ENCODE measurements at places on chromosomes 4 and X. TPM values are rescaled to one million over a fixed set of nuclear protein-coding genes. Genes with fewer than 3 reads are reported as not detected.

DNA sequence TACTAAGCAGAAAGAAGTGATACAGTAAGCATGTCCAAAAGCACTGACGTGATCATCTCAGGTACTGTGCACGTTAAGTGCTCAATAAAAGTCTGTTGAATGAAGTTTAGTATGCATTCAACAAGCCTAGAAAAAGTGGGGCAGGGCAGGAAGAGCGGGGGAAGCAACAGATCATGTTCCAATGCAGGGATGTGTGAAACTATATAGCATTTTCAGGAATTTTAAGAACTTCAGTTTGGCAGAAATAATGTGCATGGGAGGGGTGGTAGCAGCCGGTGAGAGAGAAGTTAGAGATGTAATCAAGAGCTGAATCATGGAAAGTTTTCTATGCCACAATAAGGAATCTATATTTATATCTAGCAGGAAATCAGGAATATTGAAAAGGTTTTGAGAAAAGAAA lies 19.2 kb upstream of the CCNA2 start:
- no peak for DNase-seq

DNA sequence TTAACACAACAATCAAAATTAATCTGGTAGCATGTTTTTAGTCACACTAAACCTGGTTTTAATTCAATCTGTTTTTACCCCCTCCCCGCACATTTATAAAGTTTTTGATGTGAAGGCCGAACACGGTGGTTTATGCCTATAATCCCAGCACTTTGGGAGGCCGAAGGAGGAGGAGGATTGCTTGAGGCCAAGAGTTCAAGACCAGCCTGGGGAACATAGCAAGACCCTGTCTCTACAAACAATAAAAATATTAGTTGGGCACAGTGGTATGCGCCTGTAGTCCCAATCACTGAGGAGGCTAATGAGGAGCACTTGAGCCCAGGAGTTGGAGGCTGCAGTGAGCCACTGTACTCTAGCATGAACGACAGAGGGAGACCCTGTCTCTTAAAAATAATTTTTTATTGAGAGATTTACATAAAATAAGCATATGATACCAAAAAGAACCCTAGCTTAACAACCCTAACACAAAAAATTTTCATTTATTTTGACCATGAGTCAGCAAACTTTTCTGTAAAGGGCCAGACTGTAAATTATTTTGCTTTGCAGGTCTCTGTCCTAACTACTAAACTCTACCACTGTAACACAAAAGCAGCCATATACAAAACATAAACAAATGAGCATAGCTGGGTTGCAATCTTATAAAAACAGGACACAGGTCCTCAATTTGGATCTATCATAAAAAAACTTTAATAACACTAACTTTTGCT lies 21.5 kb downstream of the HNRNPD start:
- DNase-seq, result no peak

GRCh38 chr4:1561286-1561990 lies 122.7 kb downstream of the FAM53A start:
- no peak for DNase-seq

VCX2 gene
- polyA plus RNA-seq, result not detected

DNA sequence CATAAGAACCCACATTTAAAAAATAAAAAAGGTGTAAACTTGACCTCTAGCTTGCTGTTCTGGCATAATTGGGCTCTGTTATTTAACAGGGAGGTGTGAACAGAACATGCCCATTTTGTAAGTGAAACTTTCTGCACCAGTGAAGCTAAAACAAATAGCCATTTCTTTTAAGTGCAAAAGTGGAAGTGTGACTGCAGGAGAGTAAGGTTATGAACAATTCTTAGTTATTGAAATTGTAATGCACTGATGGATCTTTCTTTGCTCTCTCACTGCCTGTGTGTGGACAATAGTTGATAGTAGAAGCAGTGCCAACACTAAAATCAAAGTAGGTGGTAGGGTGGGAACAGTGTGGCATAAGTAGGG lies 12.6 kb downstream of the P2RY10 start:
- DNase-seq, result no peak

GRCh38 chrX:41029332-41029731 lies 55.9 kb upstream of the USP9X start:
- no peak for DNase-seq

- no peak for DNase-seq
These were observed 36.2 kb downstream of the KDM5C start for GRCh38 chrX:53188763-53189162.

SHROOM3 gene
- 35.9 TPM for polyA plus RNA-seq

ANXA3 gene
- polyA plus RNA-seq, result 43.5 TPM

FGFBP1 gene
- polyA plus RNA-seq, result 0.12 TPM

DNA sequence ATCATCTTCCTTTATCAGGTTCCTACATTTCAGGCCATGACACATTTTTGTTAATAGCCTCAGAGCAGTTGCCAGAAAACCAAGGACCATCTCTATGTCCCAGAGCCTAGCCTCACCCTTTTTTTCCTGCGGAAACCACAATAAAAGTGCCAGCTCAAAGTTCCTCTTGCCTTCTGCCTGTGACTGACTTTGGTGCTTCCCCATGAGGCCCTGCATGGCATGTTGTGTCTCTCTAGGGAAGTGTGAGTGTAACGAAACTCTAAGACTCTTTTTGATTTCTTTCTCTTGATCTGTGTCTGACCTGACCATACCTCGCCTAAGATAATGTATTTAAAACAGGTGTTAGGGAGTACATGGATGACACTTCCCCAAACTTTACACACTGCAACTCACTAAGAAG lies 642.3 kb upstream of the BOD1L1 start:
- DNase-seq, result no peak

DNA sequence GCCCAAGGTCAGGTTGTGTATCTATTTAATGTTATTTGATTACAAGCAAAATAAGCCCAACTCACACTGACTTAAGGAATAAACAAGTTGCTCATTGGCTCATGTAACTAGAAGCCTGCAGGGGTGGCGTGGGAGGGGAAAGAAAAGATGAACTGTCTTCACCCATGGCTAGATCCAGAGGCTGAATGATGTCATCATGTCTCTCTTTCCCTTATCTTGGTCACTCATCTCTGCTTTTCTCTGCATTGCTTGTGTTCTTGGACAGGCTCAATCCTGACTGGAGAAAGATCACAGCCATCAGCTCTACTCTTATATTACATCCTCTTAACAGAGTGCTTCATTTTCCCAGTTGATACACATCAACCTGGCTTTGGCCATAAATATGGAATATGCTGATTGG lies 290.0 kb upstream of the DIAPH2 start:
- DNase-seq, result no peak

GRCh38 chr4:148376151-148376550 lies 66.1 kb downstream of the NR3C2 start:
- DNase-seq, result no peak

- no peak for DNase-seq
These were observed 65.4 kb downstream of the GPR82 start for GRCh38 chrX:41789374-41789773.

RAB33A gene
- polyA plus RNA-seq, result 0.47 TPM

DNA sequence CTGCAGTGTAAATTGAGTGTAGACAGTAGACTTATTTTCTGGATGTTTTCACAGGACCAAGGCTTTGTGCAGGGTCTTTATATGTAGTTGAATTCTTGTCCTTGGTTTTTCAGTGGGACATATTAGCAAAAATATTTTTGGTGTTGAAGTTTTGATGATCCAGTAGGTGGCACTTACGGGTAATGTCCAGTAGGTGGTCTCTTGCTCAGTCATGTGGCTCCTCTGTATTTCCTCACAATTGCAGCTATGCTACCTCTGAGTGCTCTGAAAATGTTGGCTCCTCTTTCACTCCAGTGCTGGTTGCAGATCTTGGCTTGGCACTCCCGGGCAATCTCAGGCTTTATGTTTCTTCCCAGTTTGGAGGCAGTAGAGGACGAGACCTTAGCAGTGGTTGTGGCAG lies 419.8 kb upstream of the AMOT start:
- DNase-seq, result no peak

DNA sequence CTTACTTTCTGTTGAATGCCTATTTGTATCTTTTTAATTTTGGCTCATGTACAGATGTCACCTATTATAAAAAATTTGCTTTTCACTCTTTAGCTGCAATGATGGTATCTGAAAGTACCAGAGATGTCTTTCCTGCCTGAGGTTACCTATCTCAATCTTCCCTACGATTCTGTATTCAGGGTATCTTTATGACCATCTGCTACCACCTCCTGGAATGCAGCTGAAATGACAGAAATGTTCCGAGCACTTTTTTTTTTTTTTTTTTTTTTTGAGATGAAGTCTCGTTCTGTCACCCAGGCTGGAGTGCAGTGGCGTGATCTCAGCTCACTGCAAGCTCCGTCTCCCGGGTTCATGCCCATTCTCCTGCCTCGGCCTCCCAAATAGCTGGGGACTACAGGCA lies 136.4 kb downstream of the REPS2 start:
- DNase-seq, result no peak

- DNase-seq, result no peak
These were observed 126.4 kb downstream of the KDR start for GRCh38 chr4:54999003-54999402.

DNA sequence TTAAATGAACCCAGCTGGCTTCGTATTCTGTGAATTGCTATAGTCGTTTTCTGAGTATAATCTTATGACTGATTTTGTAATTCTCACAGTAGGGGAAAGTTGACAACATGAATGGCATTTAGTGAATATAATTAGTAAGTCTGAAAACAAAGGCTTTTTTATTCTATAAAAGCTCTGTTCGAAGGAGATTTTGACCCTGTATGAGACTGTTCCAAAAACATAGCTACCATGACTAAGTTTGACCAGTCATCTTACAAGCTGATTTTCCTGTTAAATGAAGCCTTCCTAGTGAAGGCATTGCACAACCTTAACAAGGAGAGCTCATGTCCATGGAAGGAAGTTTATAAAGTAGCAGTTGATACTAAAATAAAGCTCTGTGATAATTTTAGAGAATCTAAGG lies 242.3 kb downstream of the RPA4 start:
- no peak for DNase-seq

FRMPD4 gene
- polyA plus RNA-seq, result 0.19 TPM

ARSJ gene
- 16.6 TPM for polyA plus RNA-seq

GRCh38 chr4:33626221-33626620 lies 2618.1 kb downstream of the ARAP2 start:
- no peak for DNase-seq

DNA sequence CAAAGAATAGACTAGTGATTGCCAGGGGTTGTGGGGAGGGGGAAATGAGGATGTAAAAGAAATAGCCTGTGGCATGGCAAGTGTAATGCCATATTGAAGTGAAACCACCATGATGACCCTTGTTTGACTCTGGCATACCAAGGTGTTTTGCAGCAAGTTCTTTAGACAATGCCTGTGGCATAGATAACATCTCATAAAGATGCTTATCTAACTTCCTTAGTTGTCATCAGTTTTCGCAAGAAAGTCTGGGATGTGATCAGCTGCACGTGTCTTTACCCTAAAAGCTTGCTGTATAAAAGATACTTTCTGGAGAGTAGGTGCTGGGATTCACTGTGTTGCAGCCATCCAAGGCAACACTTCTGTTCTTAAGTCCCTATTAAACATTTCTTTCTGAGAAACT lies 176.1 kb upstream of the MAGEB16 start:
- no peak for DNase-seq

TRIM60 gene
- polyA plus RNA-seq, result not detected

GRCh38 chr4:163462556-163462955 lies 11.0 kb downstream of the TKTL2 start:
- DNase-seq, result no peak

- DNase-seq, result no peak
These were observed 20.3 kb downstream of the KLF3 start for GRCh38 chr4:38684271-38684670.

DNA sequence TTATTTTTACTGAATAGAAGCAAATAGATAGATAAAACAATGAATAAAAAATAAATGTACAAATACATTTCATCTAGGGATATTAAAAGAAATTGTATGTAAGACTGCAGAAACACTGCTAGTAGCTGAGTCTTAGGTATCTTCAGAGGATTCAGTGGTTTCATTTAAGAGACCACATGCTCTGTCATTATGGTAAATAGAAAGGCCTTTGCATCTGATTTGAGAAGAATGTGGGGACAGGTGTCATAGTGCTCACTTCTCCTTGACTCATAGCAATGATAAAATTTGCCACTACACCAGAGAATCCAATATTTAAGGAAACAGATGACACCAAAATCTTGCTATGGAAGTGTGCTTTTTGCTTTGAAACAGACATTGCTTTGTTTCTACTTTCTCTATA lies 59.8 kb upstream of the PPP1R2C start:
- no peak for DNase-seq

- no peak for DNase-seq
These were observed 103.1 kb upstream of the PCDH7 start for GRCh38 chr4:30616942-30617646.

- DNase-seq, result no peak
These were observed 52.9 kb upstream of the HPRT1 start for GRCh38 chrX:134407065-134407376.
